Fibroblast of skin of right biceps (primary cell): ENCODE measurements at places on chromosomes 2 and 18.

DNA sequence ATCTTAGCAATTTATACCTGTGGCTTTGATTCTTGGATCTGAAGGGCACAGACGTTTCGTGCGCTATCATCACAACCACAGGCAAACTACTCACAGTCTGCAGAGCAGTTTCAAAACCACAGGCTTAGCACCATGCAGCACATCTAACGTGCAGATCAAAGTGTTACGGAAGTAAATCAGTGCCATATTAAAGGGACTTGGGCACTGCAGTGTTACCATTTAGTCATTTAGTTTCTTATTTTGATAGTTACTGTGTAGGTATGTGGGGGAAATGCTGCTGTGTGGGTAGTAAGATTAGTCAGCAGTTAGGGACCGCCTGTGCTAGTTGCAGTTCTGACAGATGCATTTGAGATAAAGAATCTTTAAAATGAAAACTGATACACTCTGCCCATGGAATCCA lies 384.0 kb downstream of the NBAS start:
- peak; percentile 59 for DNase-seq

- peak; percentile 84 for DNase-seq
Observed at GRCh38 chr2:174939046-174939445, 66.1 kb downstream of the CHN1 start.

GRCh38 chr18:54672846-54673475 lies 81.9 kb downstream of the DYNAP start:
- no peak for DNase-seq

- DNase-seq: peak; percentile 14
Observed at GRCh38 chr2:171688129-171688465, 828 bp downstream of the DYNC1I2 start.

GRCh38 chr2:43158259-43158880 lies 68.0 kb downstream of the ZFP36L2 start:
- peak; percentile 73 for DNase-seq

DNA sequence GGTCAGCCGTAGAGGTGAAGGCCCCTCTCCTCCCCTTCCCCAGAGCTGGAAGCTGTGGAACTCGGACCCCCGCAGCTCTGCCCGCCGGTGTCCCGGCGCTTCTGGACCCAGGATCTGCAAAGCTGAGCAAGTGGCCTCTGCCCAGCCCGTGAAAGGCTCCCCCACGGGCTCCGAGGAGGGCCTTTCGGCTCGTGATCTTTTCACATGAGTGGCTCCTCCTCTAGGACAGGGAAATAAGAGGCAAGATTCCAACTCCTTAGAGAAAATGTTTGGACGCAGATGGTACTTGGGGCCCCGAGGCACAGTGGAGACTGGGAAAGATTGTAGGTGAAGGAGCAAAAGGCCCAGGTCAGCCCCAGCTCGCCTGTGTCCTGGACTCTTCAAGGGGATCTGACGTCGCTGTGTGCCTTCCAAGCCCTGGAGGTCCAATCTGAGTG lies 48.2 kb upstream of the SP3 start:
- DNase-seq: no peak

DNA sequence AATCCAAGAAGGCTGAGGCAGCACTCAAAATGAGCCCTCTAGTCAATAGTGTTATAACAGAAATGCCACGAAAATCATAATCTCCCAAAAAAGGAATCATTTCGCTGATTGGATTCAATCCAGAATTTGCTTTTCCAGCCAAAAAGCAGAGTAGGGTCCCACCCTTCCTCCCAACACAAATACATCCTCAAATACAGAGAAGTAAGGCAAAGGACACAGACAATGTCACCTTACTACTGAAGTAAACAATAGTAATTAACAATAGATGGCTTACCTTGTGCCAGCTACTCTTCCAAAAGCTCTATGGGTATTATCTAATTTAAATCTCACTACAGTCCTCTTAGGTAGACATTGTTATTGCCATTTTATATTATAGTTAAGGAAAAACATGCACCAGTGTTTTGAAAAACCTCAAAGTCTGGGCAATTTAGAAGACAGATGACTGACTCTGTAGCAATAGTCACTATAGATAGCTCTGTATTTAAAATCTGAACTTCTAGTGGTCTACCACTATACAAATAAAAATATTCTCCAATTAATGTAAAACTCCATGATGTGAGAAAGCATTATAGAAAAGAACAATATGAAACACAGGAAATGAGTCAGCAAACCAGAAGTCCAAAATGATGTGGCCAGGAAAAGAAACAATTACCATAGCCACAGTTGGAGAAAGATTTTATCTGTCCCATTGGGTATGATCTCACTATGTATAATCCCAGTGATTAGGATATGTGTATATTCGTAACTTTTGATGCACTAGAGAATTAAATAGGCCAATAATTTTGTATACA lies 305.0 kb upstream of the ERBB4 start:
- DNase-seq: peak; percentile 83

- DNase-seq: no peak
Observed at GRCh38 chr18:34280653-34281052, 55.9 kb upstream of the NOL4 start.

- no peak for DNase-seq
Observed at GRCh38 chr18:49961271-49961670, 147.9 kb upstream of the ACAA2 start.
